Memory B cell (primary cell): ENCODE measurements at places on chromosomes 4 and X.

GRCh38 chr4:65971686-65972085 is 301.4 kb upstream of the EPHA5 start:
- DNase-seq = no peak

DNA sequence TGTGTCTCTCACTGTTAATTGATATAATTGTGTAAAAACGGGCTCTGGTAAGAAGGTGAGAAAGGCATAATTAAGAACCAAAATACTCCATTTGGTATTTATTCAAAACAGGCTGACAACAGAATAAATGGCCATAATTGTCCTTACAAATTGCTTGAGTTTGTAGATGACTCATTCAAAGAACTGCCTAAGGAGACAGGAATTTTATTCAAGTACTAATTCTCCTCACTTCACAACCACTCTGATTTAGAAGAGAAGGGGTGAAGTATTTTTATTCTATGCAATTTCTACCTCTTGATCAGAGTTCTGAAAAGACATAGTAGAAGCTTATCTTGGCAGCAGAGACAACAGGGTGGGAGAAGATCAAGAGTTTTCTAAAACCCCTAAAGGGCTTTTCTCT is 43.1 kb downstream of the ATP11C start:
- no peak for DNase-seq

DNA sequence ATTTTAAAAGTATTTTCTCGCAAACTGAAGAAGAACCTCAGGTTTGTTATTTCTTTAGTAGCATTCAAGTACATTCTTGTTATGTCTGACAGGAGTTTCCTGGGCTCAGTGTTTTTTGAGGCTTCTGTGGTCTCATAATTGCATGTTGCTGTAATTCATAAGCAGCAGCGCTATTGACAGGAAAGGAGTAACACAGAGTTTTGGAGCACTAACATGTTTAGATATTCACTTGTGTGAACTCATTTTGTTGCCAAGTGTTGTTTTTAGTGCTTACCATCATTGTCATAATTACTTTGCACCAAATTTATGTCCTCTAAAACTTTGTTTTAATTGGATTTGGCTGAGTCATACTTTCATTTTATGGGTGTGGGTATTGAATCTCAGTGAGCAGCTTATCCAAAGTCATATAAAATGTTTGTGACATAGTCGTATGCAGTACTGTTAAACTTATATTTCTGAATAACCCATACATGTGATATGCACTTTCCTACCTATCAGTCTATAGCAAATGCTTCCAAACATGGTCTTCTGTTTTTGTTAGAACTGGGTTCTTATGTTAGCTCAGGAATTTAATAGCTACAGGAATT is 358.7 kb upstream of the CTSO start:
- DNase-seq = no peak

DNA sequence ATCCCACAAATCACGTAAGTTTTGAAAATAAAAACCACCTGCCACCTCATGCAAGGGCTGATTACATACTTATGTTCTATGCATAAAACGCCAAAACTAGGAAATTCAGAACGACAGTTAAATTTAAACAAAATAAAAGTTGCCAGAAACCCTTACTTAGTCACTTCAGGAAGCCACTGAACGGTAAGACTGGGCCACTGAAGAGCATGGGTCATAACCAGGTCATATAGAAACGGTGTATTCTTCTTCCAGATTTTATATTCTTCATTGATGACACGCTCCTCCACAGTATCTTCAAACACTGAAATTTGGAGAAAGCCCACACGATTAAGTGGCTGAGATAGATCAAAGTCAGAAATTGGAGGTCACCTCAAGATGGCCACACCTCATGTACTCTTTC is 1.2 kb downstream of the RBBP7 start:
- no peak for DNase-seq

DNA sequence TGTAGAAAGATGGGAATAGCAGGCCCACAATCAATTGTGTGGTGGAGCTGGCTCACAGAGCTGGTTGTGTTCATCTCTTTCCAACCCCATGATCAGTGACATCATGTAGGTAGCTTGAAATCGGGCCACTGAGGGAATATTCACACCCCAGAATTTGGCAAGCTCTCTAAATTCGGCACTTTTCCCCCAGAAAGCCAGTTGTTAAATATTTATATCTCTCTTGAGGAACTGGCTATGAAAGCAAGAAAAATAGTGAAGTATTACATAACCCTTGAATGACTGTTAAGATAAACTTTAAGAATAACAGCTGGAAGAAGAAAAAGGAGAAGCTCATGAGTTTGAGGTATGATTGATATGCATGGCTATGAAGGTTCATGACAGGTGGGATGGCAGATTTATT is 38.9 kb downstream of the GPRIN3 start:
- DNase-seq = no peak

- no peak for DNase-seq
Observed at GRCh38 chr4:23844961-23845360, 44.9 kb downstream of the PPARGC1A start.
